ENCODE measurements at places on chromosomes 7 and 10. TPM values are rescaled to one million over a fixed set of nuclear protein-coding genes. Genes with fewer than 3 reads are reported as not detected.

GRCh38 chr7:3304131-3304530 lies 3.1 kb downstream of the SDK1 start:
- no peak for DNase-seq

DNA sequence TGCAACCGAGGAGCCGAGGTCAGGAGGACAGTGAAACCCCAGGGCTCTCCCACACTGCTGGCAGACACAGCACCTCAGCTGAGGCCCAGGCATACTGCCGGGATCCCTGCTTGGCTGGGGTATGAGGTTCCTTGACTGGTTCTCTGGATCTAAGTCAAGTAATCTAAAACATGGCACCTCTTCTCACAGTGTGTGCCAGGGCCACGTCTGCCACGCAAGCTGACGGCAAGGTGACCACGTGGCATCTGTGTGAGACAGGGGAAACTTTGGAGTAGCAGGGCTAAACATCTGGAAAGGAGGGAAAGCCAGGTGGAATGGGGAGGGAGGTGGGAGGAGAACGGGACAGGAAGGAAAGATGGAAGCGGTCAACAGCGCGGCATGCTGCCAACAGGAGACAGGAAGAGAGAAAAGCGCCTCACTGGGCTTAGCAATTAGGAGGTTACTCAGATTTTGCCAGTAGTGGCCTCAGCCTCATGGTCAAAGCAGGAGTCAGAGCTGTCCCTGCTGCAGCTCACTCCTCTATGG lies 103.7 kb downstream of the CXCL12 start:
- DNase-seq = no peak

GRCh38 chr7:127189074-127189473 lies 63.7 kb downstream of the GRM8 start:
- no peak for DNase-seq

GRCh38 chr7:129877146-129877792 lies 75.5 kb downstream of the UBE2H start:
- DNase-seq = no peak

GRCh38 chr7:256461-256940 lies 33.5 kb upstream of the FOXL3 start:
- DNase-seq = no peak

GRCh38 chr10:116683166-116683565 lies 59.2 kb downstream of the HSPA12A start:
- DNase-seq = peak; percentile 93

GRCh38 chr7:116142850-116143249 lies 67.5 kb upstream of the TES start:
- no peak for DNase-seq

GRCh38 chr7:38736138-38736537 lies 105.0 kb upstream of the AMPH start:
- no peak for DNase-seq

DNA sequence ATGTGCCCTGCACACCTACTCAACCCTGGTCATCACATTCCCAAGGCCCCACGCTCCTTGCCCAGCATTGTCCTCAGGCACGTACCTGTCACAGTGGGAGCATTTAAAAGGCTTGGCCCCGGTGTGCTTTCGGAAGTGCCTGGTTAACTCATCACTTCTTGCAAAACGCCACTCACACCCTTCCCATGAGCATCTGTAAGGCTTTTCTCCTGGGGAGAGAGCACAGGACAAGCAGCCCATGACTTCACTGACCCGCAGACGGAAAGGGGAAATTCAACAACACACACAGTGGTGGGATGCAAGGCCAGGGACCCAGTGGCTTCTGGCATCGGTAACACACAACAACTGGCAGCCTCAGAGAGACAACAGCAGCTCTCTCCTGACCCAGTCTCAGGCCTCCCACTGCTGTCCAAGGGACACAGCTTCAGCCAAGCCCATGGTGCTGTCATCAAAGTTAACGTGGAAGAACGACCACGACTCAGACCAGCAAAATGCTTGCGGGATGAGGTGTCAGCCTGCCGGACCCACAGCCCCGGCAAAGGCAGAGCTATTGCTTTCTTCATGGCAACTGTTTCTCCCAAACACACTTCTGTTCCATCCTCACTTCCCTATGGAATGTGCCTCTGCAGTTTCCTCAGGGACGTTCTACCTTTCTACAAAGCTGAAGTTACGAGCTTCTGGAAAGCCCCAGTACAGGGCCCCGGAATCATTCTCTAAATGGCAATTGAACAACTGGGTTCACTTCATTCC lies 4.8 kb downstream of the KLF6 start:
- DNase-seq = peak; percentile 36

- DNase-seq = no peak
These were observed 94.4 kb downstream of the PODXL start for GRCh38 chr7:131462059-131462458.

GRCh38 chr7:107355616-107356015 lies 114.2 kb upstream of the GPR22 start:
- DNase-seq = no peak

GRCh38 chr7:108372618-108373017 lies 83.6 kb downstream of the NRCAM start:
- no peak for DNase-seq

DNA sequence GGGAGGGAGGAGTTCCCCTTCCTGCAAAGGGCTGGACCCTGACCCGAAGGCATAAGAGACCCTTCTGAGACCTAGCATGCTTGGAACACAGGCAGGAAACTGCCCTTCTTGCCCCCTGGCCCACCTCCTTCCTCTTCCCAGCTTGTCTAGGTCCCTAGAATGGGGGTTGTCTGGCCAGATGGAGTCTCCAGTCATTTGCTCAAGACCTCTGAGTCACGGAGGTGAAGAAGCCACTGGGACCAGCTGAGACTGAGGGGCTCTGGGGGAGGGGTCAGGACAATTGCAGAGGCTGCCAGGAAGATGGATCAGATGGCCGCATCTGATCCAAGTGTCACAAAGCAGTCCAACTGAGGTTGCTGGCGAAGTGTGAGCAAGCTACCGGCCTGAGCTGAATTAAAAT lies 46.2 kb downstream of the COL13A1 start:
- no peak for DNase-seq

DNA sequence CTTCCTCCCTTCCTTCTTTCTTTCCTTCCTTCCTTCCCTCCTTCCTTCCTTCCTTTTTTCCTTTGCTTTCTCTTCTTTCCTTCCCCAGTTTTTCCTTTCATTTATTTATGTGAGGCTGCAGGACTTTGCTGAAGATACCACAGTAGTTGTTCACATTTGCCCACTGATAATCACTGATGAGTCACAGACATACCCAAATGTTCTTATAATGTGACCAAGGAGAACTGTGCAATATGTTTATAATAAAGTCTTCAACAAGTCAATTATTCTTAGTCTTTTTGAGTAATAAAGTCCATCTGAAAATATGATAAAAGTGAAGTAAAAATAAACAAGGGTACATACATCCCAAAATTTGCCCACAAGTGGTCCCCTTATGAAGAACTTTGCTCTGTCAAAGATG lies 159.7 kb downstream of the GNAI1 start:
- DNase-seq = no peak

GRCh38 chr7:91565499-91566401 lies 301.5 kb downstream of the FZD1 start:
- no peak for DNase-seq

GRCh38 chr10:125557311-125557710 lies 125.7 kb downstream of the TEX36 start:
- DNase-seq = no peak

DNA sequence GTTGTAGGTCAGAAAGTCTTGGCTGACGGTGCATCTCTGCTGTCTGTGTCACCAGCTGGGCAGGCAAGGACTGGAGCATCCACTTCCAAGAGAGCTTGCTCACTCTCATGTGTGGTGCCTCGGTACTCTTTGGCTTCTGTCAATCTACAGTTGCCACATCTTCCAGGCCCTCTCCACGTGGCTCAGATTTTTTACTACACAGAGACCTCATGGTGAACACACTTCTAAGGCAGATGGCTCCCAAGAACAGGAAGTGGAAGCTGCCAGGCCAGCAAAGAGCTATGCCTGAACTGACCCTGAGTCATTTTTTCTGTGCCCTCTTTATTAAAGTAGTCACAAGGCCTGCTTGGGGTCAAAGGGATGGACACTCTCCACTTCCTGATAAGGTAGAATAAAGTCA lies 351.5 kb upstream of the AUTS2 start:
- no peak for DNase-seq

GRCh38 chr7:50197549-50197948 lies 104.5 kb upstream of the ZPBP start:
- DNase-seq = peak; percentile 40

DNA sequence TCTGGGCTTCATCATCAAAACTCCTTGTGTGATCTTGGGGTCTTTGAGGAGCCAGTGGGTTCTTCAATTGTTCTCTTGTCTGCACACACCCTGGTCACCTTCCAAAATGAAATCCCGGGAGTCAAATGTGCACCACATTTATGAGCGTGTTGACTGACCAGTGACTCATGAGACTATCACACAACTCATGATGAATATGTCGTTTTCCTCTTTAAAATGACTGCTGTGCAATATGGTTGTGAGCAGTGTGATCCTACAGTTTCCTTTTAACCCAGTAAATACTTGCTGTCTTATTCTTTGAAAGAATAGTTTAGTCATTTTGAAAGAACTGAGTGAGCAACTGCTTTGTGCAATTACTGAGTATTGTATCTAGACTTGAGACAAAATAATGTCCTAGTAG lies 149.2 kb downstream of the DYNC1I1 start:
- no peak for DNase-seq

DNA sequence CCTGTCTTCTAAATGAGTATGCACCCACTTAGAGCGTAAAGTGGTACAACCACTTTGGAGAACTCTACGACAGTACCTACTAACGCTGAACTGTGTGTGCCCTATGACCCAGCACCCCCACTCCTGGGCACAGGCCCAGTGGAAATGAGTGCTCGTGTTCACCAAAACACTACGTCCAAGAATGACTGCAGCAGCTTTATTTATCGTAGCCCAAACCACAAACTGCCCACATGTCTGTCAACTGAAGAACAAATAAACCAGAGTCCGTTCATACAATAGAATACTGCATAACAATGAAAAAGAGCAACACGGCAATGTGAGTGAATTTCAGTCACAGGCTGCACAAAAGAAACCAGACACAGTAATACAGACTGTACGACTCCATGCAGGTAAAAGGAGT lies 35.4 kb downstream of the TLL2 start:
- DNase-seq = no peak

DNA sequence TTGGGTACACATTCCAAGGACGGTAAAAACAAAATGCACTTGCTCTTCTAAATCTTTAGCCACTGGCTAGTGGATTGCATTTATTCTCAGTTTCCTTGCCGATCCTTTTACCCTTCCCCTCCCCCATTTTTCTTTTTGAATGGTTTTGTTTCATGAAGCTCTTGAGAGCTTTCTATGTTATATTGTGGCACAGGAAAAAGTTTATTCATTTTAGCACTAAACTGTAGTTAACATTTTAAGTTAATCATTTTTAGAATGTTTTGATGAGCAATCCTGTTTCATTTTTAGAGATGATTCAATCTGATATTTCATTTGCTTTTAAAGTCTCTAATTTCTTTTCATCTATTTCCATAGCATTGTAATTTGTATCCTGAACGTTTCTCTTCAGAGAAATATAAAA lies 24.0 kb downstream of the ZEB1 start:
- DNase-seq = no peak

DNA sequence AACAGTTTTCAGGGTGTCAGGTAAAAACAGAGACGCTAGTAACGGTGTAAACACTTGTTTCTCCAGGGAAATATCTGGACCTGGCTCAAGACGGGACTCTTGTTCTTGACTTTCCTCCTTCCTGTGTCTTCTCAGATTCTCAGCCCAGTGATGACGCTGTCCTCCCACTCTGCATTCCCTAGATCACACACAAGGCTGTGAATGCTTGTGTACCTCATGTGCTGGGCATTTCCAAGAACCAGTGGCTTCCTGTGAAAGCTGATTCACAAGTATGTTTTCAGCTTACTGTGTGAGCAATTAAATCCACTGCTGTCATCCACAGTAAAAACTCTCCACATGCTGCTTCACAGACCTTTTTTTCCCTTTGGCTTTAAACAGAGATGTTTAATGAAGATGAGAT lies 193.8 kb upstream of the DPP6 start:
- no peak for DNase-seq

- no peak for DNase-seq
These were observed 13.0 kb upstream of the WIPI2 start for GRCh38 chr7:5177060-5177459.

- no peak for DNase-seq
These were observed 719 bp upstream of the PGAM2 start for GRCh38 chr7:44066111-44066460.

GRCh38 chr7:32611201-32612099 lies 116.2 kb downstream of the AVL9 start:
- no peak for DNase-seq

DNA sequence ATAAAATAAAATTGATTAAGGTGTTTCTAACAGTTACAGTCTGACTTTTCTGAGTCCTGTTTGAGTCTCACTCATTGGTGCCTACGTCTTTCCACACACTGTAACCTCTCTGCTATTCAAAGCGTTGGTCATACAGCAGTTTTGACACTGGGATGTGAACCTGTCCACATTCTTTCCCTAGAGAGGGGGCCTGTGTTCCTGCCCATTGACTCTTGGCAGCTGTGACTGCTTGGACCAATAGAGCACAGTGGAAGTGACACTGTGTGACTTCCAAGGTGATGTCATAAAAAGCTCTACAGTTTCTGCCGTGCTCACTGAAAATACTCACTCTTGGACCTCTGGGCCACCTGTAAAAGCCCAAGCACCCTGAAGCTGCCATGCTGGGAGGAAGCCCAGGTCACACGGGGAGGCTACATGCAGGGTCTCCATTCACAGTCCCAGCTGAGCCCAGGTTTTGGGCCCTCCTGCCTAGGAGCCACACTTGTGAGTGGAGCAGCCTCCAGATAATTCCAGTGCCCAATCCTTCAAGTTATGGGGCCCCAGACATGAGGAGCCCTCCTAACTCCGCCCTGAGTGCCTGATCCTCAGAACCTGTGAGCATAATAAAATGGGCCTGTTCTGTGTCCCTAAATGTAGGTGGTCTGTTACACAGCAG lies 704 bp upstream of the ANTXRL start:
- no peak for DNase-seq

The ADRA2A gene
- not detected for total RNA-seq

The KIAA1549 gene
- total RNA-seq = 0.58 TPM

The STEAP2 gene
- 7.8 TPM for total RNA-seq

The GIMAP6 gene
- total RNA-seq = not detected

The TRPV5 gene
- total RNA-seq = not detected

The SEMA4G gene
- total RNA-seq = 6.6 TPM

The C10orf71 gene
- total RNA-seq = not detected

The CYP26A1 gene
- total RNA-seq = not detected

The CEP55 gene
- total RNA-seq = 44.4 TPM

The SLC29A4 gene
- total RNA-seq = 23.8 TPM

The ZKSCAN1 gene
- 20.3 TPM for total RNA-seq

The HOGA1 gene
- total RNA-seq = 70.8 TPM
